Stimulated activated CD4-positive, alpha-beta T cell treated with anti-CD3 and anti-CD28 coated beads, Interleukin-12 subunit alpha, Interleukin-12 subunit beta, amount 100 ng/mL, for 48 hours (primary cell): ENCODE measurements at places on chromosomes 3 and 15.

GRCh38 chr3:73966733-73967132 is 342.0 kb upstream of the PDZRN3 start:
- no peak for DNase-seq

DNA sequence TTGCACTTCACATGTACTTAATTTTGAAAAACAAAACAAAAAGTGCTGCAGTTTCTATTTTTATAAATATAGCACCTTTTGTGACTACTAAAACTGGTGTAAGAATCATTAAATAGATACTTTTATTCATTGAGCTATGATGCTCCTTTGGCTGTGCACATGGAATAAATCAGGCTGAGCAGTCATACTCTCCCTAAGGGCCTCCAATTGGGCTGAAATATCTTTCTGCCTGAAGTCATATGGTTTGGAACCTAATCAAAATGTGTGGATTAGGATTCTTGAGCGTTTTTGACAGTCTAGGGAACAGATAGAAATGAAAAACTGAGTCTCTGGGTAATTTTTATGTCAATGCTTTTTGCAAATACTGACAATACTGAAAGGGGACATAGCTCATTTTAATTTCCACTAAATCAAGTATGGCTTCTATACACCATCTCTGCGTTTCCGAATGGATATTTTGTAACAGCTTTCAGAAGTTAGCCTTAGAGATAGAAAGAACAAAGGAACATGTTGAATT is 392.2 kb upstream of the ROBO1 start:
- no peak for DNase-seq

DNA sequence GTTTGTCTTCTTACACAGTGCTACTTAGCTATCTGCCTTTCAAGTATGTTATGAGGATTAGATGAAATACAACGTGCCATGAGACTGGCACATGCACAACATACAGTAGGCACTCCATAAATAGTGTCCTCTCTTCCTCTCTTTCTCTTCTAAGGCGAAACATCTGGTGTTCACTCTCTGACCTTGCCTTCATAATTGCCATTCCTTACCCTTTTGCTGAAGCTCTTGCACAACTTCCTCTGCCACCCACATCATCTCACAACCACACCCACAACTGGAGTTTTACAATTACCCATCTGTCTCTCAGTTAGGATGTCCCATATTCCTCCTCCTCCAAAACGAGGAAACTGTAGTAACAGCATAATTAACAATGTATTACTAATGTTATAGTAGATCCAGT is 26.4 kb upstream of the ACP3 start:
- DNase-seq: no peak

DNA sequence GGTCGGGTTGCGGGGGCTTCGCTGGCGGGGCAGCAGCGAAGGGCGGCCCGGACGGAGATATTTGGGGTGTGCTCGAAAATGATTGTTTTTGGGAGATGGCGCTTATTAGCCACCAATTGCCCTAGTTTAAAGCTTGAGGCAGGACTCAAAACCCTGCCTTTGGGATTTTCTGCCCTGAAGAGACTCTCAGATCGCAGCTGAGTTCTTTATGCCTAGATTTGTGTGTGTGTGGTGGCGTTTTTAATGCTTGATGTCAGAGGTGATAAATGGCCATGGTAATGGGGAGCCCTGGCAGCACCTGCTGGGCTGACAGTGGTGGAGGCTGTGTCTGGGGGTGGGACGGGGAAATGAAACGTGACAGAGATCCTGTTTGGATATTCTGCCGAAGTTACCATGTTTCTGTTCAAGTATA is 604 bp downstream of the KCTD6 start:
- no peak for DNase-seq

DNA sequence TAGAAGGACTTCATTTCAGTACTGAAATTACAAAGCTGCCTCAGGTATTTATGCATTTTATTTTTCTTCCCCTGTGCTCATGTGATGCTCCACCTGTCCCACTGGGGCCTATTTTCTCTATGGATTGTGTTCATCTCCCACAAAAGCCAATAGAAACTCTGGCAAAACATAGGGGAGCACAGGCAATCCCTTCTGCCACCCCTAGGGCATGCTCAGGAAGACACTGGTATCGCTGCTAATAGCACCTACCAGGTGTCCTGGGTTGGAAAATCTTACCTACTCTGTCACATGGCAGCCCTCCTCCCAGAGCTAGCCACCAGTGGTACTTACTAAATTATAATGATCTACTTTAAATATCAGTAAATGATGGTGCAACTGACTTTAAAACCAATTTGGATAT is 427.4 kb downstream of the FGF12 start:
- DNase-seq: no peak

DNA sequence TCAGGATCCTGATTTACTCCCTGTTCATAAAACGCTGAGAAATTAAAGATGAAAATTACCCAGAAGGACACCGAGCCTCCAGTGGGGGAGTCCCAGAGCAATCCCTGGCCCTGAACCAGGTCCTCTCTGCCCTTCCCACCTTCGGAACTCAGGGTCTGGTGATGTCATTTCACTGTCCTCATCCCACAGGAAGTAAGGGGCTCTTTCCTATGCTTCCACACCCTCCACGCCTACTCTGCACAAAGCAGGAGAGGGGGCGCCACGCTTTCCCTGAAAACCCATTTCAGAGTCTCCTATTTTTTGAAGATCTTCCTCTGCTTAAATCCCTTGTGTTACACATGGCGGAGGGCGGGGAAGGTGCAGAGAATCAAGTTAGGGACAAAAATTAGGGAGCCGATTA is 18.8 kb downstream of the MEGF11 start:
- no peak for DNase-seq

DNA sequence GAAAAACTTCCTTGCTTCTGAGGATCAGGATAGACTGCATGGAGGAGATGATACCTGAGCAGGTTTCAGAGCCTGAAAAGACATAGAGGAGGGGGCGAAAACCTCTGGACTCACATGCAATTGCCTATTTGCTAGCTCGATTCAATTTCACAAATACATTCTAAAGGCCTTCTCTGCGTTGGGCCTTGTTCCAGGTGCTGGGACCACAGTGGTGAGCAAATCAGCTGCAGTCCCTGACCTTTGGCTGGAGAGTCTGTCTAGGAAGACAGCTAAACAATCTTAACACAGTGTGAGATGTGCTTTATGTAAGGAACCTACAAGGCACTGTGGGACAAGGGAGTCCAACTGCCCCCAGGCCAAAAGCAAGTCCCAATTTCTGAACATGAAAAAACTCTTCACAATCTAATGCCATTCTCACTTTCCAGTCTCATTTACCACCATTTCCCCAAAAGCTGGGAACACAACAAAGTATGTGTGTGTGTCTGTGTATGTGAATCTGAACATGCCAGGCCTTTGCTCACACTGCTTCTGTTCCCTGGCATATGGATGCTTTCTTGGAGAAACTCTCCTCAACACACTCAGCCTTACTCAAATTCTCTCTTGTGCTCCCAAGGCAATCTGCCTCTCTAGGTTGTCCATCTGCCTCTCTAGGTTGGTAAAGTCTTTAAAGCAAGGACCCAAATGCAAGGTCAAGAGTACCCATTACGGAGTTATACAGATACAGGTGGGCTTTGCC is 2.1 kb upstream of the PCCB start:
- no peak for DNase-seq
